ENCODE measurements at places on chromosomes 5 and 9.
A peak's percentile ranks its signal among the peaks of the same experiment; 100 is the strongest.

GRCh38 chr9:81826517-81826906 lies 101.7 kb upstream of the SPATA31D4 start:
- no peaks in the 10 kb centered on the region for H3K4me1 ChIP-seq
- no peaks in the 10 kb centered on the region for H3K27me3 ChIP-seq
- no peak overlapping the region for H3K27ac ChIP-seq
- no peak for DNase-seq
- H3K36me3 ChIP-seq: no peaks in the 10 kb centered on the region
- H3K4me3 ChIP-seq: no peak overlapping the region

- DNase-seq: no peak
- no peaks in the 10 kb centered on the region for H3K27me3 ChIP-seq
- H3K4me3 ChIP-seq: no peak overlapping the region
- peaks cover 11% of the 10 kb centered on the region for H3K36me3 ChIP-seq
- H3K27ac ChIP-seq: no peak overlapping the region
These were observed 34.8 kb downstream of the HMGXB3 start for GRCh38 chr5:150035139-150035895.

DNA sequence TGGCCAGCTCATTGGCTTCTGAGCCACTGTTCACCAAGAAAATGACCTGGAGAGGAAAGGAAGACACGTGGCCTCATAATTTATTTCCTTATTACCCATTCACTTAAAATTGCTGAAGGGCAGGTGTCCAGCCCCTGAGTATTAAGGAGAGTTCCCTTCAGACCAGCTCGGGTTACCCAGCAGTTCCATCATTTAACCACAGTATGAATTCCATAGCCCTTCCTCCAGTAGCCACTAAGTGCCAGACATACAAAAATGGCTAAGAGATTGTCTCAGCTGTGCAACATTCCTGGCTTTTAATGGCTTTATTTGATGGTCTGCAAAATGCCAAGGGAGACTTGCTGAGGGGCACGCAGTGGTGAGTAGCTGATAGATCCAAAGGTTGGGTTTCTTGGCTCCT lies 12.5 kb downstream of the AGXT2 start:
- no peaks in the 10 kb centered on the region for H3K4me1 ChIP-seq
- H3K27ac ChIP-seq: no peak overlapping the region
- no peak for DNase-seq
- no peaks in the 10 kb centered on the region for H3K27me3 ChIP-seq
- H3K4me3 ChIP-seq: no peak overlapping the region

- H3K4me1 ChIP-seq: no peaks in the 10 kb centered on the region
- no peaks in the 10 kb centered on the region for H3K36me3 ChIP-seq
- H3K4me3 ChIP-seq: no peak overlapping the region
- H3K27ac ChIP-seq: no peak overlapping the region
These were observed 22.6 kb downstream of the ASS1 start for GRCh38 chr9:130467316-130467715.

DNA sequence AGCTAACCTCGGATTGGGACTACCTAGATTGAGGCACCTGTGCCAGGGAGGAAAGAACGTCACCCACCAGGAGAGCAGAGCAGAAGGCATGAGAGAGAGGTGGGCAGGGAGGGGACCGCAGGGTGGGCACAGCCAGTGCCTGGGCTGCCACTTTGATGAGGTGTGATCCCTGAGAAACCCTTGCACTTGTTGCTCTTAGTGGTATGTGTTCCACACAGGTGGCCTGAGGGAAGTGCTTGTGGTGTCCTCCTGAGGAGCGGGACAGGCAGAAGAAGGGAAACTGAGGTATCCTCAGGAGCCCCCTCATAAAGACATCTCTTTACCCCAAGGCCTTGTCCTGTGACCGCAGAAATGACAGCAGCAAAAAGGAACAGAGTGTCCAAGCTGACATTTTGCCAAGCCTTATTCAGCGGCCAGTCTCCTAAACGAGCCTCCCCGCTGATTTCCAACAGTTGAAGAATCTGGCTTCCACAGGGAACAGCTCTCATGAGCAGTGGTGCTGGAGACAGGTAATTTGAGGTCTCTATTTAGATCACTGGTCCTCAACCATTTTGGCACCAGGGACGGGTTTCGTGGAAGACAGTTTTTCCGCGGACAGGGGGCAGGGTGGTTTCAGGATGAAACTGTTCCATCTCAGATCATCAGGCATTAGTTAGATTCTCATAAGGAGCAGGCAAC lies 82.4 kb downstream of the FOXD1 start:
- H3K4me3 ChIP-seq: no peak overlapping the region
- DNase-seq: no peak
- H3K27me3 ChIP-seq: no peaks in the 10 kb centered on the region
- no peaks in the 10 kb centered on the region for H3K36me3 ChIP-seq
- H3K4me1 ChIP-seq: no peaks in the 10 kb centered on the region

- no peak for DNase-seq
- no peaks in the 10 kb centered on the region for H3K4me1 ChIP-seq
- H3K27me3 ChIP-seq: no peaks in the 10 kb centered on the region
These were observed 181.8 kb downstream of the SAXO1 start for GRCh38 chr9:18851069-18851795.

- H3K4me1 ChIP-seq: no peaks in the 10 kb centered on the region
- H3K4me3 ChIP-seq: no peak overlapping the region
- H3K27ac ChIP-seq: no peak overlapping the region
- no peaks in the 10 kb centered on the region for H3K36me3 ChIP-seq
- DNase-seq: no peak
- no peaks in the 10 kb centered on the region for H3K27me3 ChIP-seq
These were observed 217.7 kb downstream of the DEPDC1B start for GRCh38 chr5:60482301-60482700.

- no peaks in the 10 kb centered on the region for H3K27me3 ChIP-seq
- no peaks in the 10 kb centered on the region for H3K36me3 ChIP-seq
- DNase-seq: no peak
- no peak overlapping the region for H3K27ac ChIP-seq
These were observed 30.6 kb upstream of the UBAC1 start for GRCh38 chr9:135991771-135992170.

- no peaks in the 10 kb centered on the region for H3K27me3 ChIP-seq
- no peak overlapping the region for H3K4me3 ChIP-seq
- no peak overlapping the region for H3K27ac ChIP-seq
- no peak for DNase-seq
These were observed 319.8 kb upstream of the TRPM3 start for GRCh38 chr9:71441266-71441665.

DNA sequence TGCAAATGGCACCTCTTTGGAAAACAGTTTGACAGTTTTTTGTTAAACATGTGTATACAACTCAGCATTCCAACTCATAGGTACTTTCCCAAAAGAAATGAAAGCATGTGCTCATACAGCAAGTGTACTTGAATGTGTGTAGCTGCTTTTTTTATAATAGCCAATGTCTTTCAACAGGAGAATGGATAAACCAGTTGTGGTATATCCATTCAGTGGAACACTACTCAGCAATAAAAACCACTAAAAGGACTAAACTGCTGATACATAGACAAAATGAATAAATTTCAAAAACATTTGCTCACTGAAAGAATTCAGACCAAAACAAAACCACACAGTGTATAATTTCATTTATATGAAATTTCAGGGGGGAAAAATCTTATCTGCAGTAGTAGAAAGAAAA lies 267.3 kb downstream of the NR2F1-AS1 start:
- no peak for DNase-seq
- H3K4me1 ChIP-seq: no peaks in the 10 kb centered on the region
- no peaks in the 10 kb centered on the region for H3K27me3 ChIP-seq

DNA sequence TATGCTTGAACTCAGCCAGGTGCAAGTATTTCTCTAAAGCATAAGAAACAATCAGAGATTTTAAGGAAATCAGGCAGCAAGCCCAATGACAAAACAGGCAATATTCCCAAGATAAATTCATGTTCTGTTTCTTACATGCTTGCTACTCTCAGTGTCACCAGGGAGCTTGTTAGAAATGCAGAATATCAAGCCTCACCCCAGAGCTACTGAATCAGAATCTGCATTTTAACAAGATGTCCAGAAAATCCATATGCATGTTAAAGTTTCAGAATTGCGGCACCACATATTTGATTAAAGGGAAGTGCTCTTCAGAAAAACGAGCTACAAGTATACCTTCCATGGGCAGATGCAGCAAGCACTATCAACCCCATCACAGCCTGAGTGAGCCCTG lies 54.4 kb downstream of the MFAP3 start:
- no peak overlapping the region for H3K27ac ChIP-seq
- no peak for DNase-seq
- H3K27me3 ChIP-seq: no peaks in the 10 kb centered on the region
- H3K36me3 ChIP-seq: no peaks in the 10 kb centered on the region
- H3K4me1 ChIP-seq: no peaks in the 10 kb centered on the region

DNA sequence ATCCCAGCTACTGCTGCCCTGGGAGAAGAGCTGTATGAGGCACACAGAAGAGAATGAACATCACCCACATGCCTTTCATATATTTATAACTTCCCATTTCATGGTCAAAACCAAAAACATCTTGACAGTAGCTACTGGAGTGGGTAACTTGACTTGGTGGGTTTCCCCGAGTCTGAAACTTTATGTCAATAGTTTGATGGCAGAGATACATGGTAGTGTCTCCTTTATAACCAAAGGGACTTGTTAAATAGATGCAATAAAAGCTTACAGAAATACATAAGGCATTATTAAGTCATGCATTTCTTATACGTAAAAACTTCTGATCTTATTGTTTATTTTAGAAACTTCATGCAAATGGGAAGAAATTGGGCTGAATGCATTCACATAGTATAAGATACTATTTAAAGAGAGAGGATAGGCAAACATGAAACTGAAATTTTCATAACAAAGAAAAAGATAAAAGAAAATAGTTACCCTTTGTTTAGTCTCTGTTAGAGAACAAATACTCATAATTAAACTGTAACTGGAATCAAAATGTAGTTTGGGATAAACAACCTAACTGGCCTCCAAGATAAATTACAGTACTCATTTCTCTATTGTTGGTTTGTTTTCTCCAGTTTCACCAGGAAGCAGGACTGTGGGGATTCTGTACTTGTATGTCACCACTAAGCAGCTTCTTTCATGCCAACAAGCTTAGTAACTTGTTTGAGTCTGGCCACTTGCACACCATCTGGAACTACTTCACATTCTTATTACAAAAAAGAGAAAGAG lies 459.3 kb upstream of the MEF2C start:
- no peaks in the 10 kb centered on the region for H3K27me3 ChIP-seq
- H3K36me3 ChIP-seq: no peaks in the 10 kb centered on the region
- no peaks in the 10 kb centered on the region for H3K4me1 ChIP-seq
- H3K4me3 ChIP-seq: no peak overlapping the region
- H3K27ac ChIP-seq: no peak overlapping the region

- H3K27me3 ChIP-seq: no peaks in the 10 kb centered on the region
- H3K4me1 ChIP-seq: peaks cover 8% of the 10 kb centered on the region
- DNase-seq: no peak
- no peaks in the 10 kb centered on the region for H3K36me3 ChIP-seq
- H3K4me3 ChIP-seq: peak overlapping the region; percentile 92
These were observed 529 bp downstream of the UBAC1 start for GRCh38 chr9:135960411-135961276.

DNA sequence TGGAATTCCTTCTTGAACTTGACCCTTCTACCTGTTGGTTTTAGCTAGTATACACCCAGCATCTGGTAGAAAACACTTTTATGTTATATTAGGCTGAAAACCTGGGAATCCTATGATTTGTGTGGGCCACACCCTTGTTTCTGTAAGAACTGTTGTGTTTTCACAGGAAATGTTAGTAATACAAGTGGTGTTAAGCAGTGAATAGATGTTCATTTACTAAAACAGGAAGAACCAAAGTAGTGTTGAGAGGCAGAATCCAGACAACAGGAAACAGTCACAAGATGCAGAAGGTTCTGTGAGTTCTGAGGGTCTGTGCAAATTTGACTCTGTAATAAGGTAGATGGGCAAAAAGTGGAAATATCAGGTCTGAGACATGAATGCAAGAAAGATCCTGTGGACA lies 73.0 kb upstream of the RAI14 start:
- DNase-seq: no peak
- no peaks in the 10 kb centered on the region for H3K36me3 ChIP-seq
- no peak overlapping the region for H3K4me3 ChIP-seq

DNA sequence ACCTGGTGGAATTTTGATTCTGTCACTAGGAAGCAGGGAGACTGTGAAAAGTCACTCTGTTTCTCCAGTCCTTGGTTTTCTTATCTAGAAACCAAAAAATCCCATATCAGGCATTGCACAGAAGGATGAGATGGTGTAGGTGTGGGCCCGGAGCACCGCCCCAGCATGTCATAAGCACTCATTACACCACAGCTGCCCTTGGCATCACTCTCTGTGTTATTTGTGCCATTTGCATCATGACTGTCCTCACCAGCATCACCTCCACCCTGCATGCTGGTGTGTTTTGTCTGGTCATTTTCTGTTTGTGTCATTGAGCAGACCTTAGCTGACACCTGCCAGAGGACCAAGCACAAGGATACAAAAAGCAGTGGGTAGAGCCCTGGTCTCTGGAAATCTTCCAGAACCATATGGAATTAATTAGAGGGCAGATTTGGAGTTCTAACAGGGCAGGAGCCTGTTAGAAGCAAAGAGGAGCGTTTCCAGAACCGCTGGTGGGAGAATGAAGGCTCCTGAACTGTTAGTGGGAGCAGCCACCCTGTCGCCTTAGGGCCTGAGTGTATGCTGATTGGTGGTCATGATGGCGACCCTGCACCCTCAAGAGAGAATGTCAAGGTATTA lies 99.3 kb downstream of the AMBP start:
- H3K4me1 ChIP-seq: no peaks in the 10 kb centered on the region
- no peak overlapping the region for H3K27ac ChIP-seq
- no peaks in the 10 kb centered on the region for H3K36me3 ChIP-seq
- no peak overlapping the region for H3K4me3 ChIP-seq

DNA sequence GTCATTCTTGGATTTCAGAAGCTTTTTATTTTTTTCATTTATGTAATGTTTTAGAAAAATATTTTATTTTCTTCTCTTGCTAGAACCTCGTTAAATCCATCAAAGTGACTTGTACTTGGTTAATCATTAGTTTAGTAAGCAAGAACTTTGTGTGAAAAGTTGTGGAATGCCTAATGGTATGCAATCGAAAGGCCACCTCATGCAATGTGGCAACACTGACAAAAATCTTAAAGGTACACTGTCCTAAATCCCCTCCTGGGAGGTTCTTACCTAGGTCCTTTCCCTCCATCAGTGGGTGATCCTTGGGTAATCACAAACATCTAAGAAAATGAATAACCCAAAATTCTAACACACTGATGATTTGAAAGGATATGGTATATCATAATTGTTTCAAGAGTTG lies 304.2 kb downstream of the DNAH5 start:
- peak; percentile 50 for DNase-seq
- H3K4me1 ChIP-seq: peaks cover 33% of the 10 kb centered on the region
- no peak overlapping the region for H3K27ac ChIP-seq
- no peaks in the 10 kb centered on the region for H3K27me3 ChIP-seq

- H3K4me3 ChIP-seq: peak overlapping the region; percentile 86
- peak overlapping the region; percentile 77 for H3K27ac ChIP-seq
- peaks cover 6% of the 10 kb centered on the region for H3K4me1 ChIP-seq
These were observed 14.3 kb downstream of the GBGT1 start for GRCh38 chr9:133149130-133150015.

Data from Caco-2 (cell line).